ENCODE measurements at places on chromosomes 1 and 21.

DNA sequence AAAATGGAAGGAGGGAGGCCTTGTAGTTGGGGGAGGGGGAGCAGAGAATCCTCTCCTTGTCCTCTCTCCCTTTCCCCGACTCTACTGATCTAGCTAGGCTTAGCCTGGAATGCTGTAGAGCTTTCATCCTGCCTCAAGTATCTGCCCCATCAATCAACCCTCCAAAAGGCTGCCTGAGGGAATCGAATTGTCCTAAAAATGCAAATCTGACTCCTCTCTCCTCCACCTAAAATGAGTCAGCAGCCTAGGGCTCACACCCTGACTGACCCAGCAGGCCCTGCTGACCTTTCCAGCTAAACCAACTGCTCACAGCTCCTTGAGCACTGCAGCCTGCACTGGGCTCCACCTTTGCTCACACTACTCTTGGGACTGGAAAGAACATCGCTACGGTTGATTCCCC lies 2.8 kb downstream of the HPDL start:
- DNase-seq = no peak

- no peak for DNase-seq
Measured at GRCh38 chr1:7224644-7225043, 439.4 kb downstream of the CAMTA1 start.

- no peak for DNase-seq
Measured at GRCh38 chr1:202547215-202547614, 163.0 kb downstream of the SYT2 start.

GRCh38 chr1:10210841-10211804 lies 753 bp downstream of the KIF1B start:
- DNase-seq = peak; percentile 92

Measured in eye (tissue), 1 donor.